Stimulated activated CD8-positive, alpha-beta memory T cell treated with anti-CD3 and anti-CD28 coated beads, Interleukin-12 subunit alpha, Interleukin-12 subunit beta, amount 100 ng/mL, for 4 hours (primary cell): ENCODE measurements at places on chromosomes 2 and 18.

DNA sequence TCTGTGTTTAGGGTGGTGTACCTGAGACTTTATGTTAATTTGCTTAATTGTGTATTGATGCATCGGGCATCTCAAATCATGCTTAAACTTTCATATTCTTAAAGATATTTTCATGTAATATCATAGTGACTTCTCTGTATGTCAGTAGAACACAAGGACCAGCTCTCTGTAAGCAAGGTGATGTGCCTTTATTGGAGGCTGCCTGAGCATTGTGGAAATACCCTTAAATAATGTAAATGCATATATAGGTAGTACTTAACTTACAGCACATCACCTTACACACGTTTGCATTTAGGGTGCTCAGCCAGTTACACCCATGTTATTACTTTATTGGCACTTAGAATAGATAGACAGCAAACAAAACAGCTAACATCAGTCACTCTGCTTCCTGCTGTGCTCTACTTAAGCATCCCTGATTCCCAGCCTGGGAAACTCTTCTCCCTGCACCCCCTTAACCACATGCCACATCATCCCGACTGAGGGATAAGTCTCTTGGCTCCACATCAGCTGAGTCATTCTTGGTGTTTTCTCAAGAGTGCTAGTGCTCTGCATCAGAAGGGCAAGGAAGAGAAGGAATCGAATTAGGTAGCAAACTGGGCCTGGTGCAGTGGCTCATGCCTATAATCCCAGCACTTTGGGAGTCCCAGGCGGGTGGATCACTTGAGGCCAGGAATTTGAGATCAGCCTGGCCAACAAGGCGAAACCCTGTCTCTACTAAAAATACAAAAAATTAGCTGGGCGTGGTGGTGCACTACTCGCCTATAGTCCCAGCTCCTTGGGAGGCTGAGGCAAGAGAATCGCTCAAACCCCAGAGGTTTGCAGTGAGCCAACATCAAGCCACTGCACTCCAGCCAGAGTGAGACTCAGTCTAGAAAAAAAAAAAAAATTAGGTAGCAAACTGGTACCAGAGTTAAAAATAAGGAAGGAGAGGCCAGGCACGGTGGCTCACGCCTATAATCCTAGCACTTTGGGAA is 108.7 kb downstream of the MAP3K20 start:
- no peak for DNase-seq

GRCh38 chr18:76495435-76496193 is 572 bp upstream of the ZNF516 start:
- DNase-seq = no peak

DNA sequence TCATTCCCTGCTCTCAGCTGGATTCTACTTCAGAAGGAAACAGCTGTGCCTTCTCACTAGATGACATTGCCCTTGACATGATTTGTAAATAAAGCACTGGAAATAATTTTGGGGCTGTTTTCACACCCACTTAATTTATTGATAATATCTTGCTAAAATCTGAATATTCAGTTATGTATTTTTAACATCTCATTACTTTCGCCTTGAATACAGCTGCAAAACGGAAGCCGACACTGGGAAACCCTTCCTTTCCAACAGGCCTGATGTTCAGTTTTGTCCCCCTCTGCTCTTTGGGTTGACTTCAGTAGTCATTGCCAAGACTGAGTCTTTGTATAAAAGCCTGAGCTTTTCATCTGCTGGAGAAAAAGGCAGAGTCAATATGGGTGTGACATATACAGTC is 82.7 kb downstream of the DOCK10 start:
- no peak for DNase-seq

DNA sequence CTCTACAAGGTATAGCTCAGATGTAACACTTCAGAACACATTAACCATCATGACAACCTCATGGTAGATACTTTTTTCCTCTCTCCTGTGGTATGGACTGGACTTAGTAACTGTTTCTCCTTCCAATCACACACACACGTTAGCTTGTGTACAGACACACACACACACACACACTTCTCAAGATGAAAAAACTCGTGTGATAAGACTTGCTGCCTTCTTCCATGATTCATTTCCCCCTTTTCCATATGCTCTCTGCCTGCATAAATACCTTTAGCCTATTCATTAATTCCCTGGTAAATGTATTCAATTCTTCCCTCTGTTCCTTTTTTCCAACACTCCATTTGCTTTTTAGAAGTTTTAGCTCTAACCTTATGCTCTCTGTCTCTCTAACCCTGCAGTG is 118.9 kb upstream of the TANK start:
- no peak for DNase-seq

GRCh38 chr2:68789603-68790002 is 55.0 kb downstream of the ARHGAP25 start:
- no peak for DNase-seq

- DNase-seq = no peak
Observed at GRCh38 chr2:225002656-225003045, 39.6 kb downstream of the DOCK10 start.

- DNase-seq = no peak
Observed at GRCh38 chr2:65495251-65495877, 63.0 kb upstream of the SPRED2 start.

DNA sequence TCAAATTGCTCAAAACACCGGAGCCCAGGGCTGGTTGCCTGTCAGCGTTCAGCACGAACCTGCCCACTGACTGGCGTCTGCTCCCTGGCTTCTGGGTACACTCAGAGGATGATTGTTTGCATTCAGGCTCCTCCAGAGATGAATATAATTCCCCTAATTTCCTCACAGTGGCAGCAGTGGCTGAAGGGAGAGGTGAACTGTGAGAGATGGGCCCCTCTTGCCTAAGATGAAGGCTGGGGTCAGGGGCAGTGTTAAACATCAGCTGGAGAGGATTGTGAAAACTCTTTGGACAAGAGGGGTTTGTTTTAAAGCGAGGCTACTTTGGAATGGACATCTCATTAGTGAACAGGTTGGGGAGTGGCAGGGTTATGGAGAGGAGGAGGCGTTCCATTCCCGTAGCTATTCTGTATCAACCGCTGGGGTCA is 31.0 kb downstream of the TCF7L1 start:
- no peak for DNase-seq

- no peak for DNase-seq
Observed at GRCh38 chr2:217075268-217076057, 215.6 kb upstream of the TNP1 start.

GRCh38 chr2:191051825-191052778 is 38.1 kb upstream of the STAT1 start:
- DNase-seq = no peak

GRCh38 chr2:172215936-172216335 is 113.2 kb upstream of the DLX2 start:
- no peak for DNase-seq

DNA sequence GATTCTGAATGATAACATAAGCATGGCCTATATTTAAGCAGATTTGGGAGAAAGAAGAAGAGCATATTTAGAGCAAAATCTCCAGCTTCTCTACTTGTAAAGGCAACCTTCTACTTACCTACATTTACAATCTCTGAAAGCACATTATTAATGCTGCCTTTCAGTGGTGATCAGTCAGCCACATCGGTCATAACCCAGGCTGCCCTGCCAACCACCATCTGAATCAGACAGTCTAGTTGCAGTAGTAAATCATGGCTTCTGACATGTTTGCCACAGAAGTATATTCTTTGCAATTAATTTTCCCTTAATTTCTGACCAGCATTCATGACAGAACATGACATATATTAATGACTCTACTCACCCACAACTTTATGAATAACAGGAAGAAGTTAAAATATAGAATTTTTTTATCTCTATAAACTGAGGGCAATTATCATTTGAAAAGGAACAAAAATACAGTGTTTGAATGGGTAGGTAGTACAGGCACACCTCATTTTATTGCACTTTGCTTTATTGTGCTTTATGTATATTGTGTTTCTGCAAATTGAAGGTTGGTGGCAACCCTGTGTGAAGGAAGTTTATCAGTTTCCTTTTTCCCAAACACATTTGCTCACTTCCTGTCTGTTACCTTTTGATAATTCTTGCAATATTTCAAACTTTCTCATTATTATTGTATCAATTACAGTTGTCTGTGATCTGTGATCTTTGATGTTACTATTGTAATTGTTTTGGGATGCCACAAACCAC is 531.6 kb upstream of the CHAC2 start:
- no peak for DNase-seq

DNA sequence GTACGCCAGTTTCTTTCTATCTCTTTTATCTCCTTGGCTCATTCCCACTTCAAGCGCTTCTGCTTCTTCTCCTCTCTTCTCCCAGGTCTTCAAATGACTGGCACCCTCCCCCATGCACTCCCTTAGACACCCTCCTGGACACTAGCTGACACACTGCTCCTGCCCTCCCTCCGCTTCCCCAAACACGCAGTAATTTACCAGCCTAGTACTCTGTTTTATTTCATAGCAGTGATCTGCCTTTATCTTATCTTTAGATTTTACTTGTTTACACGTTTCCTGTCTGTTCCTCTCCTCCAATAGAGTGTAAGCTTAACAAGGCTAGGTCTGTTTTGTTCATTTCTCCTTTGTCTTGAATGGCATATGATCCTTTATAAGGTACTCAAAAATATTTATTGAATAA is 93.9 kb downstream of the SCN3A start:
- DNase-seq = no peak

DNA sequence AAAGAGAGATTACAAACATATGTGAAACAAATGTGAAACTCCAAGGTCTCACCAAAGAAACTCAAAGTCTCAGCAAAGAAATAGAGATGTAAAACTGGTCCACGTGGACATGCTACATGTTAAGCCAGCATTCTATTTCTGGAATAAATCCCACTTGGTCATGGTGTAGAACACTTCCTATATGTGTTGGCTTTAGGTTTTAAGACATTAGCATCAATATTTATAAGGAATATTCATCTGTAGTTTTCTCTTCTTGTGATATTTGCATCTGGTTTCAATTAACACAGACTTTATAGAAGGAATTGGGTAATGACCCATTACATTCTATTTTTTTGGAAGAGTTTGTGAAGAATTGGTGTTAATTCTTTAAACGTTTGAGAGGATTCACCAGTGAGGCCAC is 133.1 kb downstream of the COPS8 start:
- no peak for DNase-seq
